ENCODE measurements at places on chromosomes 4 and X.
A peak's percentile ranks its signal among the peaks of the same experiment; 100 is the strongest.

GRCh38 chr4:157591245-157591644, 370.7 kb downstream of the GRIA2 start:
- DNase-seq = no peak

DNA sequence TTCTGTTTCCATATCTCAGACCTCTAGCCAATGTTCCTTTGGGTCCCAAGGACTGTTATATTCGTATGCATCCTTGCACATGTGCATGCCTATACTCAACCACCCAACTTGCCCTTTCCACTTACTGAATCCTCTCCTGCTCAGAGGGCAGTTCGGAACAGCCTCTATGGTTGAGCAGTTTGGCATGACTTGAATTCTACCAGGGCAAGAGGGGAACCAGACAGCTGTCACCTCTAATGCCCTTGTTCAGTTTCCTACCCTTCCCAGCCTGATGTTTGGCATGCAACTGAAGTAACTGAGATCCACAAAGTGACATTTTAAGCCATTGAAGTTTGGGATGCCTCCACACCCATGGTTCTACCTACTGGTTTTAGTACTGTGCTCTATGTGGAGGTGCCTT, 17.5 kb downstream of the DRP2 start:
- no peak for DNase-seq

DNA sequence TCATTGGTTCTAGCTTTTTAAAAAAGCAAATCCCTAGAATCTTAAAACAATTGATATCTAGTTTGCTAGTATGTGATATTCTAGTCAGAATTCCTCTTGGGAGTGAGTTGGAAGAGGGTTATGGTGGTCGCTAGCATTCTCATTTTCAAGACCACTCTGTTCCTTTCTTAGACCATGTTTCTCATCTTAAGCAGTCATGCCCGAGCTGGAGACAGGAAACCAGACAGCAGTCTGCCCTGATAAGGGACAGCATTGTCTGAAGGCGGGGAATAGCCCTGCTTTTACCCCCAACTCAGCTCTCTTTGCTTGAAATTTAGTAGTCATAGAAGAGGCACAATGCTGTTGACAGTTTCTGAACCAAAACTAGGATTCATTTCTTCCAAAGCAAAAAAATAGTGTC, 5.2 kb downstream of the KLF3 start:
- peak; percentile 77 for DNase-seq

DNA sequence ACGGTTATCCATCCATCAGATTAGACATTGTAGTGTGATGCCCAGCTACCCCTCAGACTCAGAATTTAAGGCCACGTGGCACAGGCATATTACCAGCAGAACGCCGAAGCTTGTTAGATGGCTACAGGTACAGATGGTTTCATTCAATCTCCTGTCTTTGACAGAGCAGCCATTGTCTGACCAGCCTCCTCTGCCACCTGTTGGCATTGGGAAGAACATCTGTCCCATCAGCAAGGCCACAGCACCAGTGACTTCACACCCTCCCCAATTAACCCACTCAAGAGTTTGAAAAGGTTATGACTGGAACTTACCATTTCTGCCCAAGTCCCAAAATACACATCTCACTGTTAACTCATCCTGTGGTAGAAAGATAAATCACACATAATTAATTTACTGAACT, 22.0 kb upstream of the PHKA2 start:
- no peak for DNase-seq

GRCh38 chr4:184385705-184386141, 88.6 kb downstream of the IRF2 start:
- no peak for DNase-seq

DNA sequence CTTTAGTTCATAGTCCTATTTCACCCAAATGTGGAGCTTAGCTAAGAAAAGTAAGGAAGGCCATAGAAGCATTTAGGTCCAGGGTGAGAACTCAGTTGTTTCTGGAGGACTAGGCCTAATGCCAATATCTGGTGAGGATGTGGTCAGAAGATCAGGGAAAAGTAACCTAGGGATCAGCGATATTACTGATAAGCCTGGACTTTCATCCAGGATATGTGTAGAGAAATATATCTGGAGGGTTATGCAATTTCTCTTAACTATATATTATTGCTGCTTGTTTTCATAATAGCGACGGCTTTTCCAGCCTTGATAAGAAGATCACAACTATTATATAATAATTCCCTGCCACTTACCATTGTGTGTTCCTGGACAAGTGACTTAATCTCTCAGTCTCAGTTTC, 81.1 kb downstream of the FRAS1 start:
- no peak for DNase-seq
